Mammary epithelial cell (primary cell): ENCODE measurements at places on chromosomes 11 and 22. TPM values are rescaled to one million over a fixed set of nuclear protein-coding genes. Genes with fewer than 3 reads are reported as not detected.

The KDM4F gene
- polyA plus RNA-seq: not detected

The KCNJ5 gene
- 1.7 TPM for polyA plus RNA-seq

The CTSW gene
- 0.11 TPM for polyA plus RNA-seq

DNA sequence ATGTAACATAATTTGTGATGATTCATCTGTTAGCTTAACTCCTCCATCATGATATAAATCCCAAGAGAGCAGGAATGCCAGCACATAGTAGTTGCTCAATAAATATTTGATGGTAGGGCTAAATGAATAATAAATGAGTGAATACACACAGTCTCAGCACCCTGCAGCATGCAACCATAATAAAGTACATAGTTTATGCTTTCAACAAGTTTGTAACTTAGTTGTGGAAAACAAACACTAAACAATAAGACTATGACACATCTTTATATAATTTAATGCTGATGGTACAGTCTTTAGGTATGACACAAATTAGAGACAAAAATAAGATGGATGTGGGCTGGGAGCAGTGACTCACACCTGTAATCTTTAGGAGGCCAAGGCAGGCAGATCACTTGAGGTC lies 3.8 kb downstream of the ALKBH8 start:
- DNase-seq: peak; percentile 87

DNA sequence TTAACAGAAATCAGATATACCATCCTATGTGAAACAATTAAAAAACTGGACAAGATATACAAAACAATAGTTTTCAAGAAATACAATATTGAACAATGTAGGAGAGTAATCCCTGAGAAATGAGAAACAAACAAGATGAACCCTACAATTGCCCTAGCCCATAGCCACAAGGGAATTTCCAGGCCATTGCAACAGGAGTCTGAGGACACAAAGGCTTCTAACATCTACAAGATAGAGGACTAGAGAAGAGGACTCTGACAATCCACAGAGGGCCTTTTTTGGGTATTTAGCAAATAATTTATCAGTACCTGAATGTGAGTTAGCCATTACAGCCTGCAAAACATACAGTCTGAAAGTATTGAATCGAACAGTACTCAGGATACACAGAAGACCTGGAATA lies 251.7 kb downstream of the GRM5 start:
- DNase-seq: peak; percentile 23

GRCh38 chr11:68251765-68252164 lies 20.0 kb downstream of the C11orf24 start:
- no peak for DNase-seq

- DNase-seq: no peak
These were observed 5.1 kb downstream of the MRGPRF start for GRCh38 chr11:69007975-69008381.

DNA sequence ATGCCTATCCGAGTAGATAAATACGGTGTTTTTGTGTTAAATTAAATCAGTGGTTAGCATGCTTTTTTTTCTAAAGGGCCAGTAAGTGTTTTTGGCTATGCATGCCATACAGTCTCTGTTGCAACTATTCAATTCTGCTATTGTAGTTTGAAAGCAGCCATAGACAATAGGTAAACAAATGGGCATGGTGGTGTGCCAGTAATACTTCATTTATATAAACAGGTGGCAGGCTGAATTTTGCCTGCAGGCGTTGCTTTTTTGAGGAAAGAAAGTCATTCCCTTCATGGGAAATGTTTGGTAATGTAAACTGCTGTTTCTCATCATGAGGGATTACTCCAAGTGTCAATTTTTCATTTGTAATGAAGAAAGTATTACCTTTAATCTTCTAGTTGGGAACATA lies 106.5 kb downstream of the TMEM135 start:
- DNase-seq: no peak

- DNase-seq: no peak
These were observed 1.6 kb upstream of the CSTF3 start for GRCh38 chr11:33162831-33163230.
